GM12878 (cell line): ENCODE measurements at places on chromosomes 2 and 18. TPM values are rescaled to one million over a fixed set of nuclear protein-coding genes. Genes with fewer than 3 reads are reported as not detected.
A peak's percentile ranks its signal among the peaks of the same experiment; 100 is the strongest.

- no peak for DNase-seq
These were observed 15.0 kb downstream of the PPP4R1 start for GRCh38 chr18:9599328-9599727.

GRCh38 chr18:10924290-10924689, 225.1 kb downstream of the PIEZO2 start:
- DNase-seq = no peak

DNA sequence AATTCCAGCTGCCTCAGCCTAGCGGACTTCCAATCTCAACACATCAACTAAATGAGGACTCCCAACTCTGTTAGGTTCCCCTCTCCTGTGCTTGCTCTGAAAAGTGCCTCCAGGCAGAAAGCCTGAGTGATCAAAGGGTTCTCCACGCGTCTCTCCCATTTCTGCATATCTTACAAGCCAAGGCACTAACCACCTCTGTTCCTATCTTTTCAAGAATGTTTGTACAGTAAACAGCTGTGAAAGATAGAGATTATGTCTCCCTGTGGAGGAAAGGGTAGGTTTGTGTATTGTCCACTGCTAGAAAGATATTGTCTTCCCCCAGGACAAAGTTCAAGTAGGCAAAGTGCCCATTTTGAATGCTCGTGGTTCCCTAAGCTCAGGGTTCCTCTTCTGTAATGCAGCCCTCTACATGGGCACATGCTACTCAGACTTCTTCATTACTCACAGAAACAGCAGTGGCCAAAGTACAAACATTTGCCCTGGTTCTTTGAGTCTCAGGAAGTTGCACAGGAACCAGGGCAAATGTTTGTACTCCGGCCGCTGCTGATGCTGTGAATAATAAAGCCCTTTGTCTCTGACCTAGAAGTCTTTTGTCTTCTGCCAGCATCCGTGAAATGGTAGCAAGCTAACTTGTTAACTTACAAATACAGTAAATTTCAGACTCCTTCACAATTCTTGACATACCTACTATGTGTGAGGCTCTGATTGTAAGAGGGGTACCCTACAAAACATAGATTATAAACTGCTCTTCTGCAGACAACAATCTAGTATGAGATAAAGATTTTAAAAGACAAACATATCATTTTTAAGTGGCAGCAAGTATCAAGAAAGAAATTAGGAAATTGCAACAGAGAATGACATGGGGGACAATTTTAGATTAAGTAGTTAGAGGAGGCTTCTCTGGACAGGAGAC, 44.5 kb downstream of the PKDCC start:
- no peak for DNase-seq

GRCh38 chr18:9421901-9422327, 53.4 kb upstream of the RALBP1 start:
- no peak for DNase-seq

- DNase-seq = no peak
These were observed 377.4 kb downstream of the DLGAP1 start for GRCh38 chr18:4077721-4078120.

DNA sequence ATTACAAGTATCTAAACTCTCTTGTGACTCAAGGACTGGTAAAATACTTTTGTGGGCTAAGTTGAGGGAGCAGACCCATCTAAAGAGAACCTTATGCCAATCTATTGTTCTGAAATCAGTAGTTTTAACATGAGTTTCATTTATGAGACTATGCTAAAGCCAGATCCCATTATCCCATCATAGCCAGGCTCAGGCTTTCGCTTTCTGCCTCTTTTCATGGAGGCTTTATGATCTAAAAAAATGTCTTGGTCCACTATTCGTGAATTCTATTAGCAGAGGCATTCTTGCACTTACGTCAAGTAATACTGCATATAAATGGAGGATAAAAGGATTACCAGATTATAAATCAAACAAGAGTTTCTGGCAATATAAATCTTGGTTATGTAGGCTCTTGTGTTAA, 1636.9 kb upstream of the ACVR2A start:
- DNase-seq = no peak

GRCh38 chr2:60106836-60107529, 446.5 kb downstream of the BCL11A start:
- no peak for DNase-seq

The CBLN2 gene
- 0.21 and 0.38 TPM in 2 replicates for total RNA-seq

DNA sequence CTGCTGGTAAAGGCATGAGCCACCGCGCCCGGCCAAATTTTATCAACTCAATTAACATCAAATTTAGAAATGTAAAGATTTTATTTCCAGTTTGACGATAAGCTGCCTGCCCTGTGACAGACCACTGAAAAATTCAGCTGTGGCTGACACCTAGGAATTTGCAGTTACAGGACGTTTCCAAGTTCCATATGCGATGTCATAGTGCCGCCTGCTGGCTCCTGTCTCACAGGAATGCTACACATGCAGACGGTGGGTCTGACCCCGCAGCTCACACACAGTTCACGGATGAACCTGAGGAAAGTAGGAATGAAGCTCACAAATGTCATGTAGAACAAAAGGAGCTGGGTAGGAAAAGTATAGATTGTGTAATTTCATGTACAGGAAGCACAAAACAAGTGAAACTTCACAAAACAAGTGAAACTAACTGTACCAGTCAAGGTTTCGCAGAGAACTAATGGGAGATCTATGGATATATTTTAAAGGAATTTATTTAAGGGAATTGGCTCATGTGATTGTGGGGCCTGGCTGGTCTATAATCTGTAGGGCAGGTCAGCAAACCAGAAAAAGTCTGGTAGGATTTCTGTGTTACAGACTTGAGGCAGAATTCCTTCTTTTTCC, 13.2 kb upstream of the SEH1L start:
- DNase-seq = peak; percentile 34

GRCh38 chr2:177721818-177722567, 329.4 kb downstream of the AGPS start:
- DNase-seq = no peak

DNA sequence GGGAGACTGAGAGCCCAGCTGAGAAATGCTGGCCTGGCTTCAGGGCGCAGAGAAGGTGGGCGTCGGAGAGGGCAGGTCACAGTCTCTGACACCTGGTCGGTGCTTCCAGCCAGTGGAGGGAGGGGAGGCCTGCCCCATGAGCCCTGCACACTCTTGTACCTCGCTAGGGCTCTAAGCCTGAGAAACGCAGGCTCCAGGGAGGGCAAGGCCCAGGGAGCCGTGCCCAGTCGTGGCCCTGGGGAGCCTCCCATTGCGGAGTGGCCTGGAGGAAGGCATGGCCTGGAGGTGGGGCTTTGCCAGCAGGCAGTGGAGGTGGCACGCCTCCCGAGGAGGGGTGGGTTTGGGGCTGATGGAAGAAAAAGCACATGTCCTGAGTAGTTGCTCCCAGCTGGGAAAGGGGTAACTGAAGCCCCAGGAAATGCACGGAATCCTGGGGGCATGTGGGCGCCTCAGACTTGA, 39.0 kb downstream of the MTERF4 start:
- DNase-seq = no peak

The SMAD4 gene
- 57.5 and 64.5 TPM in 2 replicates for total RNA-seq

DNA sequence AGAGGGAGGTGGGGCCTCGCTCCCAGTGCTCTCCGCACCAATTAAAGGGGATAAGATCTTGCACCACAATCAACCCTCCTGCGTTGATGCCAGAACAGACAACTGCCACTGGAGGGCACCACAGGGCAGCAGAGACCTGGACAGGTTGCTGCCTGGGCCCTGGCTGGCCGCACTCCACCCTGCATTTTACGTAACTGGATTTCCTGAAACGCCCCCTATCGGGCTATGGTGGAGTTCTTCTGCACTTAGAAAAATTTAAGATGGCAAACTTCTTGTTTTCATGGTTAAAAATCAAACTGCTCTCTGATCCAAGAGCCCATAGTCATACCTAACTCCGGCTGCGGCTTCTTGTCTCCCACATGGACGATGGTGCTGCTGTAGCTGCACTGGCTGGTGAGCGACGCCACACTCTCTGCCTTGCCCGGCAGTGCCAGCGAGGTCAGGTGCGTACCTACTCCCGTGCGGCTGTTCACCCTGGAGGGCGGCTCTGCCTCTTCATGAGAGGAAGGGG, 16.8 kb upstream of the HES6 start:
- no peak for DNase-seq

The RFTN2 gene
- not detected in 2 replicates for total RNA-seq

GRCh38 chr2:58572731-58573130, 331.6 kb upstream of the FANCL start:
- no peak for DNase-seq

The RNMT gene
- 30.6 and 33.2 TPM in 2 replicates for total RNA-seq

The NR4A2 gene
- 1.4 TPM in 2 replicates for total RNA-seq

The ST3GAL5 gene
- 9.7 and 11.4 TPM in 2 replicates for total RNA-seq

DNA sequence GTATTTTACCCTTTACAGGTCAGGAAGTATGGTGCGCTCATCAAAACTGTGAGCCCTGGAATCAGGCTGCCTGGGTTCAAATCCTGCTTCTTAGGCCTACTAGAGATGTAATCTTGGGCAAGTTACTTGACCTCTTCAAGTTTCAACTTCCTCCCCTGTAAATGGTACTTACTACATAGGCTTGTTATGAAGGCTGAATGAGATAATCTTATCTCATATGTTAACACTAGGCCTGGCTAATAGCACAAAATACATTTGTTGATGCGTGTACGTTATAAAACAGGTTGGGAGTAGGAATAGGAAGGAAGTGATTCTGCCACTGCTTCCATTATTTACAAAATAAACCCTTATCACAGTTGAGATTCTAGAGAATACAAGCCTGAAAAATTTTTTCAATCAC, 1.7 kb upstream of the RFTN2 start:
- no peak for DNase-seq

DNA sequence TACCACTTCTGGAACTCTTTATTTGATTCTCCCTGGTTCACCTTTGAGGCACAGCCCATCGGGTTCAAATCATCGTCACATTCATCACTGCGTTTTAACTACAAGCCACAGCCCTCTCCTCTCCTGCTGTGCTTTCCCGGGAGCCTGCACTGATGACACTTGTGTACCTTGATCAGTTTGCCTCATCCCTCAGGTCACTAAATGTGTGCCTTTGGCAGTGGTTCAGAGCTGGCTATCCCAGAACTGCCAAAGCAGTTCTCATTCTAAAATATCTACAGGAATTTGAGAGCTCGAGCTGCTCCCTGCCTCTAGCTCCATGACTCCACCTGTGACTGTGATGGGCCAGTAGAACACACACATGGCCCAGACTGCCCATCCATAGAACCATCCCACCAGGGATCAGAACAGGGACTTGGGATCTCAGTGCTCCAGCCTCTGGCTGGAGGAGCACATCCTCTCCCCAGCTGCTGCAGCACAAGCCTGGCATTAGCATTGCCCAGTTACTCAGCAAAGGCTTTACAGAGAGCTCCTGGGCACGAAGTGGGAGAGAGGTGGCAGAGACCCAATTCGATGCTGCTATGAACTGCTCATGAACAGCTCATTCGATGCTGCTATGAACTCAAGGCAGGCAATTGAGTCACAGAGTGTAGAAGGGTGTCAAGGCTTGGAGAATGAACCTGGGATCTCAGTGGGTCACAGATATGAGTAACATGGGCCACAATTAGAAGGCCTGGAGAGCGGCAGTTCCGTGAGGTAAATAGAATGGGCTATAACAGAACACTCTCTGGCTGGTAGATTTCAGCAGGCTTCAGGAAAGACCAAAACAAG, 41.9 kb downstream of the EVA1A start:
- no peak for DNase-seq

The SNED1 gene
- 5.5 and 7.3 TPM in 2 replicates for total RNA-seq

DNA sequence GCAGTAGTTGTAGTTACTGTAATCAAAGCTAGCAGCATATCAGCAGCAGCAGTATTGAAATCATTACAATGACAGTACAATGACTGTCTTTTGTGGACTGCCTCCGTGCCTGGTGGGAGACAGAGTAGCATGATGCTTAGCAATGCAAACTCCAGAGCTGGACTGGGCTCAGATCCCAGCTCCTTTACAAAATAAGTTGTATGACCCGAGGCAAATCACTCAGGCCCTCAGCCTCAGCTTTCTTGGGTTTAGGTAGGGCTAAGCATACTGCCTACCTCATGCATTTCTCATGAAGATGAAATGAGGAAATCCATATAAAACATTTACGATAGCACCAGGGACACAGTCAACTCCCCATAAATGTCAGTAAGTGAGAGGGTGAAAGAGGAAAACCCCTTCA, 170.7 kb downstream of the TTC32 start:
- DNase-seq = no peak

DNA sequence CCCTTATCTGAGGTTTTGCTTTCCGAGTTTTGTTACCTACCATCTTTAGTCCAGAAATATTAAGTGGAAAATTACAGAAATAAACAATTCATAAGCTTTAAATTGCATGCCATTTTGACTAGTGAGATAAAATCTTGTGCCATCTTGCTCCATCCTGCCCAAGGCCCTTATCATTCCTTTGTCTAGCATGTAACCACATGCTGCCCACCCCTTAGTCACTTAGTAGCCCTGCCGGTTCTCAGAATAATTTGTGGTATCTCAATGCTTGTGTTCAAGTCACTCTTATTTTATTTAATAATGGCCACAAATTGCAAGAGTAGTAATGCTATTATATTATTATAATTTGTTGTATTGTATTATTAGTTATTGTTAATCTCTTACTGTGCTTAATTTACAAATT, 36.8 kb upstream of the VPS54 start:
- no peak for DNase-seq

DNA sequence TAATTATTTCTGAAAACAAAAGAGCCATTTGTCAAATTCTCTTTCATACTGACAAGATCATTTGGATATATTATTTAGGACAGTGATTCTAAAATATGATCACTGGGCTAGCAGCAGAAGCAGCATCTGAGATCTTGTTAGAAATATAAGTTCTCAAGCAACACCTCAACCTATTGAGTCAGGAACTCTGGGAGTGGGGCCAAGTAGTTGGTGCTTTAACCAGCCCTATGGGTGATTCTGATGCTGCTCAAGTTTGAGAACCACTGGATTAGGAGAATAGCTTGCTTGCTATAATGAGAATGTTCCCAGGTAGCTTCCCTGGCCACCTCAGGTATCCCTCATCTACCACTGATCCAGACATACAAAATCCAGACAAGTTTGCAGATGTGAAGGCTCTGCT, 466.9 kb upstream of the CELF4 start:
- no peak for DNase-seq

DNA sequence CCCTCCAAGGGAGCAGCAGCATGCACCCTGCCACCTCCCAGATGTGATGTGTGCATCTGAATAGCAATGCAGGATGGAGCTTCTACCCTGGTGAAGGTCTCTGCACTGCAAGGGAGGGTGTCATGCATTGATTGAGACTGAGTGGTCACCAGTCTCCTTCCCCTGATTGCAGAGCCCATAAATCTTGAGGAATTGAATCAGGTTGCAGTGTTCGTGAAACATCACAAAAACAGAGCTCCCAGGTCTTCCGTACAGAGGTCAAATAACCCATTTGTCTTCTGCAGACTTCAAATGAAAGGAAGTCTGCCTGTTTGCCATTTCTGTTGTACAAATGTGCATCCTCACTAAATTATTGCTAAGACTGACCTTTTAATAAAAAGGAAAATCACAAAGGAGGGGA, 136.8 kb downstream of the WDSUB1 start:
- DNase-seq = no peak

The ITPRIPL1 gene
- 23.8 and 28.7 TPM in 2 replicates for total RNA-seq

DNA sequence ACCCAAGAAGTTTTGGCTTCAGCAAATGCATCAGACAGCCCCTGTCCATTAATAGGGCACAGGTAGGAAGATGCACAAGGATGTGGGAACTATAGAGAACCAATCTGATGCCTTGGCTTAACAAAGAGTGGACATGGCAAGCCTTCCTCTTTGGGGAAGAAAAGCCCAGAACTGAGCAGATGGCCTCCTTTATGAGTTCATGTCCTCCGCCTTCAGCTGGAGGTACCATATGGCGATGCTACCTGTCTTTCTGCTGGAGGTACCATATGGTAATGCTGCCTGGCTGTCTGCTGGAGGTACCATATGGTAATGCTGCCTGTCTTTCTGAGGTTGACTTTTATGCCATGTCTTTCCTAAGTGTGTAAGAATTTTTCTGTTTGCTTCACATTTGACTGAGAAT, 6.0 kb downstream of the RETREG2 start:
- DNase-seq = no peak

The NLRC4 gene
- 0.40 and 0.54 TPM in 2 replicates for total RNA-seq

The AMER3 gene
- not detected in 2 replicates for total RNA-seq
